ENCODE measurements at places on chromosomes 4 and X.

DNA sequence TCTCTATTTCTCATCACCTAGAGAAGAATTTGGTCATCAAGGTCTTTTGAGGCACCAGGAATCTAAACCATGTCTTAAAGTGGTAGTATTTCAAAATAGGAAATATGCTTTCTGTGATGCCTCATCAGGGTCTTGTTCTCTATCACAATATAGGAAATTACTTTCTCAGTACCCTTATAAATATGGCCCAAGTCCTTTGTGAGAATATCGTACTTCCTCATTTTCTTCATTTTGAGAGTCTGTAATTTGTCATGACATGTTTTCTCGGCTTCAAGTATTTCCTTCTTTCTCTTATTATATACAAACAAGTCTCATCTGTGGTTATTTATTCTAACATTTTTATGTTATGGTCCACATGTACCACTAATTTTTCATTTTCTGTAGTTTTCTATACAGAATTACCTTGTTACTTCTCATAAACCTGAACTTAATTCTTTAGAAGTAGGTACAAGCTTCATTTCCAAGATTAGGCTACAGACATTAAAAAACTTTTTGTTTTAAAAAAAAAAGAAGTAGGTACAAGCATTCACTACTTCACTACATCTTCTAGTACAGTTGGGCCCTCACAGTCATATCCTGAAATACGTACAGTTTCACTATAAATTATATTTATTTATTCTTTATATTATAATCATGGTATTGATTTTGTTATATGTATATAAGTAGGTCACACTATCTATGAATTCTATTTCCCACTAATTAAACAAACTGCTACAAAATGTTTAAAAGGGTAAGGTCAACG, 54.4 kb downstream of the KLHL13 start:
- DNase-seq, result no peak

- peak; percentile 21 for DNase-seq
These were observed 52.5 kb downstream of the LINC00632 start for GRCh38 chrX:140762061-140762460.

DNA sequence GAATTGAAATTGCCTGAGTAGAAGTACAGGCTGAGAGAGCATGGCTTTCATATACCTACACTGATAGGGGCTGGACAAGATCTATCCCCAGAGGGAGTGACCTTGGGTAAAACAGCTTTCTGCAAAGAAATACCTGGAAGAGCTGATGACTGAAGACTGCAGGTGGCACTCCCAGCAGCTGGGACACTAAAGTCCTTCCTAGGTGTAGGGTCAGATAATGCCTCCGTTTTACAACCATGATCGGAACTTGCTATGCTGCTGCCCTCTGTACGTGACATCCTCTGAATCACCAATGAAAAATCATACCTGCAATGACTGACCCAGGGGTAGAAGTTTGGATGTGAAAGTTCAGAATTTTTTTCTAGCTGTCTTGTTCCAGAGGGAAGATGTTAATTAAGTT, 107.2 kb upstream of the WDR1 start:
- no peak for DNase-seq

- no peak for DNase-seq
These were observed 1.5 kb downstream of the SMIM14 start for GRCh38 chr4:39637221-39637585.

DNA sequence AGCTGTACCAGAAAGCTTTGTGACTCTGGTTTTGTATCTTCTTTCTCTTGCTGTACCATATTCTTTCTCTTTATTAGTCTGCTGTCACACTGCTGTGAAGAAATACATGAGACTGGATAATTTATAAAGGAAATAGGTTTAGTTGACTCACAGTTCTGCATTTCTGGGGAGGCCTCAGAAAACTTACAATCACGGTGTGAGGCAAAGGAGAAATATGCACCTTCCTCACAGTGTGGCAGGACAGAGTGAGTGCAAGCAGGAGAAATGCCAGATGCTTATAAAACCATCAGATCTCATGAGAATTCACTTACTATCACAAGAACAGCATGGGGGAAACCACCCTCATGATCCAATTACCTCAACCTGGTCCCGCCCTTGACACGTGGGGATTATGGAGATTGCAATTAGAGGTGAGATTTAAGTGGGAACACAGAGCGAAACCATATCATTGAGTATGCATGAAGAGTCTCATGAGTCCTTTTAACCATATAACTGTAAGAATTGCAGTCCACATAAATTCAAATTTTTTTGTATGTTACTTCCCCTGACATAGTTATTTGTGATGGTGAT, 67.4 kb upstream of the INPP4B start:
- DNase-seq, result no peak

DNA sequence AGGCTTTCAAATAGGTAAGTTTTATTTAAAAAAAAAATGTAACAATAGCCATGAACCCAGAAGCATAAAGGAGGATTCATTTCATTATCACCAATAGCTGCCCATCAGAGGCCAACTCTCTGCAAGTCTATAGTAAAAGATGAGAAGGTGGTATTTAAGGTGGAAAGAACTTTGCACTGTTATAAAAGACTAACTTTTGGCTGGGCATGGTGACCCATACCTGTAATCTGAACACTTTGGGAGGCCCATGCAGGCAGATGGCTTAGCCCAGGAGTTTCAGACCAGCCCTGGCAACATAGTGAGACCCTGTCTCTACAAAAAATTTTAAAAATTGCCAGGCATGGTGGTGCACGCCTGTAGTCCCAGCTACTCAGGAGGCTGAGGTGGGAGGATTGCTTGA, 43.3 kb downstream of the RPS3A start:
- no peak for DNase-seq

DNA sequence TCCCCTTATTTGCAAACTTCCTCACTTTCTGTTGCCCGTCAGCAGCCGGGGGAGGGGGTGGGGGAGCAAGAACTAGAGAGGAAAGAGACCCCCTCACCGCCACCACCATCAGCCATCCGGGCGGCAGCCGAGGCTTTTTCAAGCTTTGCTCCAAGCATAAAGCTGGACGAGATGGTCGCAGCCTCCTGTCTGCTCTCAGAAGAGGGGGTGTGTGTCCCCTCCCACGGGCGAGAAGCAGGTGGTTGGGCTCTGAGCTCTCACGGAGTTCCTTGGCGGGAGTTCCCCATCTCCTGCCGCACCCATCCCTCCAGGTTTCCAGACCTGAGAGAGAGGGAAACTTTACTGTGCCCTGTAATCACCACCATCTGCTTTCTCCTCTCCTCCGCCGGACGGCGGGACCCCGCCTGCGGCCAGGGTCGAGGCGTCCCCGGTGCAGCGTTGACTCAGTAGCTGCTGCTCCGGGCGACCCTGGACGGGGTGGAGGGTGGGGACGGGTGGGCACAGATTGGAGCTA, 4.7 kb upstream of the ARX start:
- DNase-seq, result no peak

GRCh38 chr4:6647582-6648230, 7.2 kb downstream of the MRFAP1 start:
- DNase-seq, result no peak

DNA sequence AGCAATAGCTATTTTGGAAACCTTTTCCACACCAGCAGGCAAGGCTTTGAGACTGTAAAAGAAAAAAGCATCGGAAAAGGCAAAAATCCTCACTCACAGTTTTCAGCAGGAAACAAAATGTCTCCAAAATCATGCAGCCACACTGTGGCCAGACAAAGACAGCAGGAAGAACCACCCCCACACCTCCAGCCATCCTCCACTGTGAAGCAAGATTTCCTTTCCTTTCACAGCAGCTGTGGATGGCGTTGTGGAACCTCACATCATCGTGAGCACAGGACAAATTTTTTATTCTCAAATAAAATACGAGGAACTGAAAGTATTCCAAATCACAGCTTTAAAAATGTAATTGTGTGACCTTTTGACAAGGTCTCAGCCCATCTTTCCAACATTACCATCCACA, 351.7 kb upstream of the NOCT start:
- no peak for DNase-seq

GRCh38 chr4:141541851-141542250, 94.5 kb upstream of the IL15 start:
- no peak for DNase-seq

- no peak for DNase-seq
These were observed 16.2 kb downstream of the AFF1 start for GRCh38 chr4:86950831-86951525.

GRCh38 chrX:30791296-30792278, 97.5 kb downstream of the TAB3 start:
- no peak for DNase-seq

- DNase-seq, result no peak
These were observed 60.9 kb upstream of the HS3ST1 start for GRCh38 chr4:11489453-11490083.

GRCh38 chrX:115949900-115950822, 220.4 kb upstream of the AGTR2 start:
- no peak for DNase-seq

DNA sequence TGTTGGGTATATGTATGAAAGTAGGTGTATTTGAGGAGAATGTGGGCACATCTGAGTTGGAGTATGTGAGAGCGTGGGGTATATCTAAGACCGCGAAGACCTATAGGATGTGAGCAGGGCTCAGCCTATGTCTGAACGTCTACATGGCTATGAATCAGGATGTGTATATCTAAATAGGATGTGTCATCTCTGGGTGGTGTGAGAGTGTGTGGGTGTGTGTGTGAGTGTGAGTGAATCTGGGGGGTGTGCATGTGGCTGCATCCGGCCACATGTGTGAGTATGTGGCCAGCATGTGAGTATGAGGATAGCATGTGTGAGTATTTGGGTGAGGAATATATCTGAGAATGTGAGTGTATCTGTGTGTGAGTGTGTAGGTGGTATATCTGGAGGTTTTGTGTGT, 7.7 kb downstream of the GPR173 start:
- DNase-seq, result no peak

- DNase-seq, result no peak
These were observed 36.8 kb downstream of the RTL5 start for GRCh38 chrX:72094894-72095293.

- DNase-seq, result peak; percentile 26
These were observed 137.6 kb downstream of the DCK start for GRCh38 chr4:71130827-71131603.

DNA sequence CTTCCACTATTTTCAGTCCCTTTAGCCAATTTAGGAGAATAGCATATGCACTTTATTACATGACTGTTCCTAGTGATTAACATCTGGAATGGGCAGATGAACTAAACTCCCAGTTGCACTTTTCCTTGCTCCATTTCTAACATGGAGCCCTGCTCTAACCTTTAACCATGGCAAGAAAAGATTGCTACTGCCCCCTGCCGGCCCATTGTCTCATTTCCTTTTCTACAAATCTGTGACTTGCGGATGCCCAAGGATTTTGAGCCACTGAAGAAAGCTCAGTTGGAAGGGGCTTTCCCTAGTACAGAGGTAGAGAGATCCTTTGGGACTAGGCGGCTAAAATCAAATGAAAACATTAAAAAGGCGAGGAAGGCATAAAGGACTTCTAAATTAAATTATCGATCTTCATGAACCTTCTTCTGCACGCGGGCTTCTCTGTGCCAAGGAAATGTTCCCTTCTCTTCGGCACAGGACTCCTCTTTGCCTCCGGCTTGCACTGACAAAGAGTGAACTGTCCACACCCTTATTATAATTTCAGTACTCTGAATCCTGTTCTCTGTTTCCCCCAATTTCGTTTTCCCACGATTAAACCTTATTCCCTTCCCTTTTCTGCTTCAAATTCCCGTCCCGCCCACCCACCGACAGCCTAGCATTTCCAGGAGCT, 577 bp upstream of the GLRA2 start:
- DNase-seq, result peak; percentile 8

- DNase-seq, result no peak
These were observed 11.0 kb upstream of the MAMLD1 start for GRCh38 chrX:150352114-150352513.

GRCh38 chrX:9853307-9853706, 67.1 kb downstream of the SHROOM2 start:
- DNase-seq, result no peak

DNA sequence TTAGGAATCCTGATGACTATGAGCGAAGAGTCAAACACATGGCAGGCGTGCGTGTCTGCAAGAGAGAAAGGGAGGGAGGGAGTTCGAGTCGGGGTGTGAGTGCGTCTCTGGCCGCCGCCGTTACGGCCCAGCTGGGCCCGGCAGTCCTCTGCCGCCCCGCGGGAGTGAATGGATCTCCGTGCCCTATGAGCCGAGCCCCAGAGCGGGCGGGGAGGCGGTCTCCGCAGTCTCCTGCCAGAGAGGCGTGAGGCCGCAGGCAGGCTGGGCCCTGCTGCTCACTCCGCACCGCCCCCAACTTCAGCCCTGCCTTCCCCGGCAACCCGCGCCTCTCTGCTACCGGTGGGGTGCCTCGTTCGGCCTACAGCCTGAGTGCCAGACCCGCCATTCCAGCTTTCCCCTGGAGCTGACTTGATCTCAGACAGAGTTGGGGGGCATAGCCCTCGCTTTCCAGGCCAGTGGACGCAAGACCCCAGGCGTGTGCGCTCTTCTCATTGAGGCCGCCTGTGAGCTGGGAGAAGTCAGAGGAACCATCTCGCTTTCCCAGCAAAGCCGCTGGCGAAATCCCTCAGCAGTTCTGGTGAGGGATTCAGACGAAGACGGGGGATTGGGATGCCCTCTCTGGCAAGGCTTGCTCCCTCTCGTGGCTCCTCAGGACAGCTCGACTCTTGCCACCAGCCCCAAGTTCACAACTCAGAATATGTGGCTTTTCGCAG, 1.4 kb downstream of the SLC16A2 start:
- DNase-seq, result no peak

GRCh38 chrX:53171356-53171755, 53.7 kb downstream of the KDM5C start:
- no peak for DNase-seq

- peak; percentile 28 for DNase-seq
These were observed 153.9 kb downstream of the KDR start for GRCh38 chr4:54971474-54971950.

Data from A549 (cell line).